ENCODE measurements at places on chromosomes 2 and 18.
A peak's percentile ranks its signal among the peaks of the same experiment; 100 is the strongest.

GRCh38 chr2:240630771-240631547, 5.7 kb downstream of the GPR35 start:
- no peak for DNase-seq

DNA sequence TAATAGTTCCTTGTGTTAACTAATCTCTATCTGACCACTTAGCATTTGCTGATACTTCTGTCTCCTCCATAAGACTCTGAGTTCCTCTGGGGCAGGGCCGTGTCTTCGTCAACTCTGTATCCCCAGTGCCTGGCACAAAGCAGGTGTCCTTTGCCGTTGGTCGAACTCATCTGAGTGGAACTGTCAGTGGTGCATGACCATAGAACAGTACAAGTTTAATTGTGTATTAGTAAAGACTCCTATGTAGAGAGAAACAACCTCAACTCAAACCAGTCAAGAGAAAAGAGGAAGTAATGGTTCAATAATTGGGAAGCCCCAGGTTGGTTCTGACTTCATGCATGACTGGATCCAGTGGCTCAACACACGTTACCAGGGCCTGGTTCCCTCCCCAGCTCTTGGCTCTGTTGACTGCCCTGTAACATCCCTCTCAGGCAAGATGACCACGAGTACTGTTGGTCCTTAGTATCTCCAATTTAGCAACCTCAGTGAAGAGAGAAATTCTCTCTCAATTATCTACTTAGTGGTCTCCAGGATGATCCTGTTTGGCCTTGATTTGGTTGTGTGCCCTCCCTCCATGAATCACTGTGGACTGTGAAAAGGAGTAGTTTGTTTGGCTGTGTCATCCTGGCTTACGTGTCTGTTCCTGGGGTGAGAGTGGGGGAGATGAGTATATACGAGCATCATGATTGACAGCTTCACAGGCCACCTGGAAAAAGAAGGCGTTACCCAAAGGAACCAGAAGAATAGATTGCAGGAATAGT, 58.5 kb upstream of the MSH6 start:
- DNase-seq = no peak

DNA sequence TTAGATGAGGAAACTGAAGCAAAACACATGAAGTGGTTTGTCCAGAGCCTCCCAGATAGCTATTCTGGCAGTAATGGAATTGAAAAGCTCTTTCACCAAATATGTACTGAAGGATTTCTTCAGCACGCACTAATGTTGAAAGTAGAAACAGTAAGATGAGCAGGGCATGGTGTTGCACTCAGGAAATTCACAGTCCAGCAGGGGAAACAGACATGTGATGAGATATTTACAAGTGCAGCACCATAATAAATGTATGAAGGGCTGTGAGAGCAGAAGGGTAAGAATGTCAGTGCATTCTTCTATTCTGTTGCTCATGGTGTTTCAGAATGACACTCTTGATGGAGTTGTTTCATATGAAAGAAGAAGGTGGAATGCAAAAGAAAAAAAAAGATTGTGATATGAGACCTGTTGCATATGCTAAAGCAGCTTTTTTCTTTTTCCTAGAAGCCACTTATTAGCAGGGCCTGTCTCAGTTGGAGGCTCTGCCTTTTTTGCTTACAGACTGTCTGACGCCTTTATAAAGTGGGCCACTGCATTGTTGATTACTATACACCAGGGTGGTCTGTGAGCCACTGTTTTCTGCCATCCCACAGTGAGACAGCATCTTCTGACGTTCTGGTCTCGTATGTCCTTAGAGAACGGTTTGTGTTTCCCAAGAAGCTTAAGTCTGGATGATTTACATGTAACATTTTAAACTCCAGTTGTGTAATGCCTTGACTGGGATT, 516.9 kb downstream of the ARHGAP15 start:
- DNase-seq = no peak

DNA sequence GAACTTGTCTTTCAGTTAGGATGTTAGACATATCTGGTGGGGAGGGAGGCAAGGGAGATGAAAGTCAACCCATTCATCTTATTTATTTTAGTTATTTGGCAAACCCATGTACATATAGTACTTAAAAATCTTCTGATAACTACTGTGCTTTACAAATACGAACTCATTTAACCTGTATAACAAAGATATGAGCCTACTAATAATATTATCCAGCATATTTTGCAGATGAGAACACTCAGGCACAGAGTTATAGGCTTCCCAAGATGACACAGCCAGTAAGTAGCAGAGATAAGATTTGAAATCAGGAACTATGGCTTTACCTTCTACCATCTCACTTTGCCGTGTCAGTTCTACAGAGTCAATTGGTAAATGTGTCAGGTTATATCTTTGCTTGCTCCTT, 262.6 kb upstream of the DOK6 start:
- no peak for DNase-seq

DNA sequence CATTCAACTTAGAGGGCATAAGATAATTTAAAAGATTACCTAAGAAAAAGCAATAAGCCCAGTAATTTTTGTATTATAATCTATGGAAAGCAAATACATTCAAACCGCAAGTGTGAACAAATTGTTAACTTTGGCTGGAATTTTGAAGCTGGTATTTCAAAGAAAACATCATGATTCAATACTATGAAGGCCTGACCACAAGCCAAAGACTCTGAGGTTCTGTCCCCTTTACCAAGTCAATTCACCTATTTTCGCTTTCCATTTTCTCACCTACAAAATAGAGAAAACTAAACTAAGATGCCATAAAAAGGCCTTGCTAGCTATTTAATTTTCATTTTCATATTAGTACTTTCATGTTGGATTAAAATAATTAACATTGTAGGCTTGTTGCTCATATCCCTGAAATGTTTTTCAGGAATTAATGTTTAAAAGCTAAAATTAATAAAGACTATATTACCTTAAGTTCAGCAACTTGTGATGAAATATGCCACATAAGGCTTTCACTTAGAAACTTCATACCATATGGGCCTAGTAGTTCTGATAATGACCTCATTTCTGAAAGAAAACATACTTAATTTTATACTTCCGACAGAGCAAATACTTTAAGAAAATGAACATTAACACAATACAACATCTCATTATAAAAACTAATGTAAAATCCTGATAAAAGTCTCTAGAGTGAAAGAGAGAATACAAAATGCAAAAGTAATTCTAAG, 85.7 kb upstream of the FRZB start:
- no peak for DNase-seq

DNA sequence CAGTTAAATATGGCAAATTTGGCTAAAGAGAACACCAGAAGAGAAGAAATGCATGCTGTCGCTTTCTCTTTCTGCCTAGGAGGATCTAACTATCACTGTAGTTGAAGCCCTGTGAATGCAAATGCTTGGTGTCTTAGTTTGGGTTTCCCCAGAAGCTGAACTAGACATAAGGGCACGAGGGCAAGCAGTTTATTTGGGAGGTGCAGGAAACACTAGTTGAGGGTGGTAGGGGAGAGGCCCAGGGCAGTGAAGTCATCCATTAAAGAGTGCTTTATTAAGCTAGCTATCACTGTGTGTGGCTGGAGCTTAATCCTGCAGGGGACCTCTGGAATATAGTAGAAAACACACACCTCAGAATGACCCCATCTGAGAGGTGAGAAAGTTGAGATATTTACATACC, 639.8 kb upstream of the ZEB2 start:
- no peak for DNase-seq

GRCh38 chr2:238742066-238742465, 105.8 kb upstream of the TWIST2 start:
- DNase-seq = no peak

- DNase-seq = no peak
Measured at GRCh38 chr2:8692783-8693156, 10.9 kb downstream of the ID2 start.

DNA sequence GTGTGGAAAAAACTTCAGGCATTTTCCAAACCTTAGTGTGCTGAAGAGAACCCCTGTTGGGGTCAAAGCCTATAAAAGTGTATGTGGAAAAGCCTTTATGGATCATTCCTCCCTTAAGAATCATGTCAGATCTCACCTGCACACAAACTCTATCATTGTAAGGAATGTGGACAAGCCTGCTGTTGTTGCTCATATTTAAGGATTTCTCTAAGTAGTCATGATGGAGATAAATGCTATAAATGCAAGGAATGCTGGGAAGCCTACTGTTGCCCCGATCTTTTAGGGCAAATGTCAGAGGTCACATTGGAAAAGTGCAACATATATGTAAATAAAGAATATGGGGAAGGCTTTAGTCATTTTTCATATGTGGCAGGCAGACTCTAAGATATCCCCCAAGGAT, 129.5 kb downstream of the ICOS start:
- DNase-seq = no peak

GRCh38 chr18:7608781-7609201, 41.7 kb downstream of the PTPRM start:
- peak; percentile 58 for DNase-seq

DNA sequence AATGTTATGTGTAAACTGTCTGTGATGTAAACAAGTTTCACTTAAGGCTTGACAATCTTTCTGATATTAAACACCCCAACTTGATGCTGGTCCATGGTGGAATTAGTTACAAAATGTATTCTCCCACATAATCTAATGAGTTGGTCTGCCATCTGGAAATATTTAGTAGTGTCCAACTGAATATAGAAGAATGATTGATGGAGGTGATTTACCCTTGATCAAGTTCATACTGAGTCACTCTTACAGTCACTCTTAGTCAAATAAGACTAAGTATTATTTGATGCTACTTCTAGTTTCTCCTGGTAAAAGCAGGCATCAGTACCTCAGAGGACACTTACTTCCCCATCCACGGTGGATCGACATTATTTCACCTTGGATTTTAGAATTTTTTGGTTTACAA, 198.1 kb downstream of the SATB2 start:
- DNase-seq = no peak

GRCh38 chr18:36476433-36476832, 178.9 kb downstream of the FHOD3 start:
- DNase-seq = no peak

- no peak for DNase-seq
Measured at GRCh38 chr2:196792865-196793264, 6.6 kb downstream of the GTF3C3 start.

DNA sequence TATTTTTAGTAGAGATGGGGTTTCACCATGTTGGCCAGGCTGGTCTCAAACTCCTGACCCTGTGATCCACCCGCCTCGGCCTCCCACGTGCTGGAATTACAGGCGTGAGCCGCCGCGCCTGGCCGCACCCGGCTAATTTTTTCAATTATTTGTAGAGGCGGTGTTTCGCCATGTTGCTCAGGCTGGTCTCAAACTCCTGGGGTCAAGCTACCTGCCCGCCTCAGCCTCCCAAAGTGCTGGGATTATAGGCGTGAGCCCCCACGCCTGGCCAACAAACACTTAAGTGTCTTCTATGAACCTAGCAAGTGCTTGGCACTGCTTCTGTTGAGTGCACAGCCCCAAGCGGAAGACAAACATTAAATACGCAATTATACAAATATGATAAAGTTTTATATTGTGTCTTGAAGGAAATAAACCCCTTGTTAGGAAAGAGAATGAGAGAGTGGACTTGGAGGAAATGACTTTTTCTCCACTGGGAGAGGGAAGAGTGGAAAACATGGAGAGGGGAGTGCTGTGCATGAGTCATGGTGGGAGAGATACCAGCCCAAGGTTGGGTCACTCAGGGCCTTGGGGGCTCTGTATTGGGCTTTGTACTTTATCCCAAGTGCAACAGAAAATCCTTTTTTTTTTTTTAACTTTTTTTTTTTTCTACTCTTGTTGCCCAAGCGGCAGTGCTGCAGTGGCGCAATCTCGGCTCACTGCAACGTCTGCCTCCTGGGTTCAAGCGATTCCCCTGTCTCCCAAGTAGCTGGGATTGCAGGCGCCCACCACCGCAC, 41.4 kb upstream of the ACTR2 start:
- no peak for DNase-seq

GRCh38 chr2:203705178-203705577, 1.3 kb upstream of the CD28 start:
- DNase-seq = no peak

DNA sequence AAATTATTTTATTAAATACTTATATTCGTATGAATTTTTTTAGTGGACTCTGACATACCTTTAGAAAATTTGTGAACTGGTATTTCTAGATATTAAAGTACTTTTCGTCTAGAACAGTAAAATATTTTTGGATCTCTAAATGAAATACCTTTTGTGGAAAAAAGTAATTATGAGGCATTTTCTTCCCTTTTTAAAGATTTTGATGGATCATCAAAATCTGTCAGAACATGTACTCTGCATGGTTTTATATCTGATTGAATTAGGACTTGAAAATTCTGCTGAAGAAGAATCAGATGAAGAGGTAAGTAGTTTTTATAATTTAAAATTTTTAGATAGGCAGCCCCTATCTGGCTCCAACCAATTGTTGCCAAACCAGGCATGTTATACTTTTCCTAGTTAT, 118.8 kb downstream of the UBR3 start:
- no peak for DNase-seq

- DNase-seq = no peak
Measured at GRCh38 chr18:79935499-79935898, 16.0 kb downstream of the SLC66A2 start.

DNA sequence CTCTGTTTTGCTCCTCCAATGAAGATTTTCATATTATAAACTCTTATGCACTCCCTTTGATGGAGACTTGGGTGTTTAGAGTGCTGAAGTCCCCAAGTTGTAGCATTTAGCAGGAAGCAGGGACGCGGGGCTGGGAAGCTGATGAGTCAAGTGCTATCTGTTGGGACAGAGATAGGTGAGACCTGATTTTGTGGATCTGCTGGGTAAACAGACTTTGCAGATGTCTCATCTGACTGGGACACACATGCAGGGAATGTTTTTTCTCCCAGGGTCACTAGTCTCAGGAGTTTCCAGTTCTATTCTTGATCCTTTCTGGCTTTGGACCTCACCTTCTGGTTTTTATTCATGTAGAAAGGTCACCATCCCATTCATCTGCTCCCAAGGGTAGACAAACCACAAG, 79.7 kb upstream of the ACAA2 start:
- no peak for DNase-seq

DNA sequence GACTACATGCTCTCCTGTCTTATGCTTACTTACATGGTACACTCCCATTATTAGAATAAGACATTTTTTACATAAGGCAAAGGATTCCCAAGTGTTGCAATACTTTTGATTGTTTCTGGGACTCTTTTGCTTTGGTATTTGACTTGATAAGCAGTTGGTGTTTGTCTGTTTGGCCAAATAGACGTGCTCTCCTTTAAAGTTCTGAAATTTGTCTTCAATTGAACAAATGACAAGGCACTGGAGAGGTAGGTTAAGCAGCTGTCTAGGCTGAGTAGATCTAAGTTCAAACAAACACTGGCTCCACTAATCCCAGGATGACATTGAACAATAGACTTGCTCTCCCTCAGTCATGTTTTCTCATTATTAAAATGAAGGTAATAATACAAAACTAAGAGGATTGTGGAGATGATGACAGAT, 430.5 kb downstream of the STK39 start:
- DNase-seq = no peak
